Mesothelial cell of epicardium (in vitro differentiated cells): ENCODE measurements at places on chromosomes 1 and 21.

- H3K4me1 ChIP-seq, result peaks cover 22% of the 10 kb centered on the region
- H3K4me3 ChIP-seq, result no peak overlapping the region
- H3K36me3 ChIP-seq, result no peaks in the 10 kb centered on the region
- H3K27me3 ChIP-seq, result no peaks in the 10 kb centered on the region
These were observed 204.5 kb downstream of the TTLL7 start for GRCh38 chr1:83794384-83794783.

DNA sequence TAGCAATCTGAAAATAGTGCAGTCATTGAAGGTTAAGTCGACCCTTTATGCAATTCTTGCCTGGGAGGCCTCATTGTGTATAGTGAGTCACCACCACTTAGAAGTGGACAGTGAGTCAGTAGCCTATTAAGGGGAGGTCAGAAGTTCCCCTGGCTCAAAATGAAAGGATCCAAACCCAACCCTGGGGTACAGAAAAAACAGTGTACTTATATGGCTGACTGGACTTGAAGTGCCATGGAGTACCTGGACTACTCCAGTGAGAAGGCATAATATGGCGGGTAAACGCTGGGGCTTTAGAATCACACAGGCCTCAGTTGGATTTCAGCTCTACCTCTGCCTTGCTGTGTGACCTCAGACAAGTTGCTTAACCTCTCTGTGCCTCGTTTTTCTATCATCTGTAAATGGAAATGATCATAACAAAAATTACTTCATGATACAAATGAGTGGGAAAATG is 2.2 kb upstream of the BCL9 start:
- H3K4me1 ChIP-seq, result peaks cover 31% of the 10 kb centered on the region
- no peak for DNase-seq
- no peaks in the 10 kb centered on the region for H3K27me3 ChIP-seq
- no peaks in the 10 kb centered on the region for H3K36me3 ChIP-seq
- H3K4me3 ChIP-seq, result no peak overlapping the region
- H3K27ac ChIP-seq, result no peak overlapping the region

DNA sequence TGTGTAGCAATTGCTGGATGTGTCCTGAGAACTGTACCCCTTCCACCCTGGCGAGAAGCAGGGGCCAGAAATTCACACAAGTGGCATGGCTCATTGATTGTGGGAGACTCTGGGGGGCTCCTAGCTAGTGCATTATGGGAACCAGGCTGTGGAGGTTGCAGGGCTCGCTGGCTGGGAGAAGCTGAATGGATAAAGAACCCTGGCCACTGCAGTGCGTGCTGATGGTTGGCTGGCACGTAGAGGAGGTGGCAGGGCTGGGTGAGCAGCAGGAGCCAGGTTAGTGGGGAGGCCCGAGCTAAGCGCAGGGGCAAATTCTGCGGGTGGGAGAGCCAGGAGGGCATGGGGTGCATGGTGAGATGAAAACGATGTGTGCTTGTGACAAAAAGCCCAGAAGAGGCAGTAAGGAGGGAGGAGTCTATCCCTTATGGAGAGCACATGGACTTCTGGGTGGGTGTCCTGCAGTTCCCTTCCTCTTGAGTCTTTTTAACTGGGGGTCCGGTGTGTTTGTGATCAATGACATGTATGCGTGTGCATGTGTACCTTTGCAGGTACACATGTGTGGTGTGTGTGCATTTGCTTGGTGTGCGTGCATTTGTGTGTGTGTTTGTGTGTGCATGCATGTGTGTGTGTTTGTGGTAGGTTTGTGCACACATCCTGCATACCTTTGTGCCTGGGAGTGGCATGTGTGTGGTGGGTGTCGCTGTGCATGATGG is 3.6 kb downstream of the GUK1 start:
- no peak overlapping the region for H3K27ac ChIP-seq
- peaks cover 19% of the 10 kb centered on the region for H3K4me1 ChIP-seq
- no peak for DNase-seq
- H3K27me3 ChIP-seq, result no peaks in the 10 kb centered on the region

DNA sequence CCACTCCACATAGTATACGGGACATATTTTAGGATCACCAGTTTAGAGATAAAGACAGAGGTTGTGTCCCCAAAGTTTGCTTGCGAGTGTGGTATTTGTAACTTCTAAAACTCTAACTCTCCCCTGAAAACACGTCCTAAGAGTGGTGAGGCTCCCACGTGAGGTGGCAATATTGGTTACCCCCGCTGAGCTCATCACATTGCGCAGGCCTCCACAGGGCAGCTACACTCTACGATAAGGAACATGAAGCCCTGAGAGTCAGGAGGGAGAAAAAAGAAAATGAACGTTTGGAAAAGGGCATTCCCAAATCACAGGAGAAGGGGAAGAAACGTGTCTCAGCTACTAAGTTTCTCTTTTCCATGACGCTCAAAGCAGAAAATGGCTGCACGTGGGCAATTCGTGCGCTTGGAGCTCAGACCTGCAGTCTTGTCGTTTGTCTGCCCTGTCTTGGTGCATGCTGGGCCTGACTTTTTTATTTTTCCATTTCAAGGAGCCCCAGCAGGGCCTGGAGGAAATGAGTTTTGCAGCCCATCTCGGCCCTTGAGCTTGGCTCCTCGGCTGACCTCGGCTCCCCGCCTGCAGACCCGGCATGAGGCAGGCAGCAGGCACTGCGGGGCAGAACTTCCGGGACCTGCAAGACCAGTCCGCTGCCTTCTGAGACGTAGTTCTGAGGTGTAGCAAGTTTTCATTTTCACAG is 25.7 kb downstream of the ERG start:
- peaks cover 18% of the 10 kb centered on the region for H3K4me1 ChIP-seq
- H3K36me3 ChIP-seq, result no peaks in the 10 kb centered on the region
- no peak overlapping the region for H3K27ac ChIP-seq
- H3K27me3 ChIP-seq, result peaks cover 4% of the 10 kb centered on the region
- H3K4me3 ChIP-seq, result no peak overlapping the region

- H3K27ac ChIP-seq, result peak overlapping the region; percentile 82
- H3K27me3 ChIP-seq, result peaks cover 12% of the 10 kb centered on the region
- no peaks in the 10 kb centered on the region for H3K36me3 ChIP-seq
- H3K4me1 ChIP-seq, result peaks cover 27% of the 10 kb centered on the region
- H3K4me3 ChIP-seq, result peak overlapping the region; percentile 80
These were observed 1.1 kb upstream of the TTC39A start for GRCh38 chr1:51331206-51332100.

- peaks cover 5% of the 10 kb centered on the region for H3K36me3 ChIP-seq
- H3K27me3 ChIP-seq, result no peaks in the 10 kb centered on the region
- H3K4me3 ChIP-seq, result no peak overlapping the region
- peaks cover 88% of the 10 kb centered on the region for H3K4me1 ChIP-seq
- peak overlapping the region; percentile 85 for H3K27ac ChIP-seq
These were observed 150.7 kb downstream of the PBX1 start for GRCh38 chr1:164709541-164710278.

DNA sequence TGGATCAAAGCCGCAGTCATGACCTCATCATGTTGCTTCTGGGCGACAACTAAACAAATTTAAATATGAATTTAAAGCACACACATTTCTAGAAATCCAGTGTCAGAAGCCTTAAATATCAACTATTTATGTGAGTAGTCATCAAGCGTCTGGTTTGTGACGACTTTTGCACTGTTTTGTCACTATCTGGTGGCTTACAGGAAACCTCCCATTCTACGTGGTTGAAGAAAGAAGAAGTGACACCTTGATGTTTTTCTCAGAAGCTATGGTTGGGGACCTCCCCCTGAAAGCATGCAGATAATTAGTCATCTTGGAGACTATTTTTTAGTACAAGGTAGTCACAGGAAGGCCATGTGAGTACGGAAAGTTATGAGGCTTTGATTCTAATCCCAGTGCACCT is 58.5 kb downstream of the TENT5C start:
- H3K36me3 ChIP-seq, result no peaks in the 10 kb centered on the region
- H3K27ac ChIP-seq, result no peak overlapping the region
- H3K27me3 ChIP-seq, result no peaks in the 10 kb centered on the region
- no peak overlapping the region for H3K4me3 ChIP-seq

GRCh38 chr1:99705385-99705784 is 59.5 kb downstream of the PALMD start:
- H3K27me3 ChIP-seq, result no peaks in the 10 kb centered on the region
- peaks cover 25% of the 10 kb centered on the region for H3K36me3 ChIP-seq
- DNase-seq, result no peak
- H3K4me3 ChIP-seq, result no peak overlapping the region
- H3K27ac ChIP-seq, result no peak overlapping the region

GRCh38 chr1:153353226-153353947 is 4.3 kb upstream of the S100A9 start:
- no peak for DNase-seq
- no peak overlapping the region for H3K27ac ChIP-seq
- H3K4me3 ChIP-seq, result no peak overlapping the region
- H3K4me1 ChIP-seq, result no peaks in the 10 kb centered on the region
- peaks cover 30% of the 10 kb centered on the region for H3K27me3 ChIP-seq

DNA sequence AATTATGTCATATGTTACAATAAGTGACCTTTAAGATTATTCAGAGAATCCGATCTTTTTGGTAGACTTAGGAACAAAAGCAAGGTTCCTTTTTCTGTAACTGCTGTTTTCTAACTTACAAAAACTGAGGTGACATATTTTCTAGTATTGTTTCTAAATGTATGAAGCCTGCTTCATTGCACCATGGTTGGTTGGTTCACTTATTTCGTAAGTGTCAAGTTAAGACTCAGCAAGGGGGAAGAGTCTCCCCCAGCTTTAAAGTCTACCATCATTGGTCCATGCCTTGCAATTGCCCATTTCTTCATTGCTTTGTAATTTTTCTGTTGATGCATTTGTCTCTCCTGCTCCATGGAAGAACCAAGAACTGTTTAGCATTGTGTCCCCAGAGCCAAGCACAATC is 136.9 kb downstream of the DISC1 start:
- no peaks in the 10 kb centered on the region for H3K27me3 ChIP-seq
- H3K36me3 ChIP-seq, result no peaks in the 10 kb centered on the region
- DNase-seq, result no peak
- no peak overlapping the region for H3K4me3 ChIP-seq

DNA sequence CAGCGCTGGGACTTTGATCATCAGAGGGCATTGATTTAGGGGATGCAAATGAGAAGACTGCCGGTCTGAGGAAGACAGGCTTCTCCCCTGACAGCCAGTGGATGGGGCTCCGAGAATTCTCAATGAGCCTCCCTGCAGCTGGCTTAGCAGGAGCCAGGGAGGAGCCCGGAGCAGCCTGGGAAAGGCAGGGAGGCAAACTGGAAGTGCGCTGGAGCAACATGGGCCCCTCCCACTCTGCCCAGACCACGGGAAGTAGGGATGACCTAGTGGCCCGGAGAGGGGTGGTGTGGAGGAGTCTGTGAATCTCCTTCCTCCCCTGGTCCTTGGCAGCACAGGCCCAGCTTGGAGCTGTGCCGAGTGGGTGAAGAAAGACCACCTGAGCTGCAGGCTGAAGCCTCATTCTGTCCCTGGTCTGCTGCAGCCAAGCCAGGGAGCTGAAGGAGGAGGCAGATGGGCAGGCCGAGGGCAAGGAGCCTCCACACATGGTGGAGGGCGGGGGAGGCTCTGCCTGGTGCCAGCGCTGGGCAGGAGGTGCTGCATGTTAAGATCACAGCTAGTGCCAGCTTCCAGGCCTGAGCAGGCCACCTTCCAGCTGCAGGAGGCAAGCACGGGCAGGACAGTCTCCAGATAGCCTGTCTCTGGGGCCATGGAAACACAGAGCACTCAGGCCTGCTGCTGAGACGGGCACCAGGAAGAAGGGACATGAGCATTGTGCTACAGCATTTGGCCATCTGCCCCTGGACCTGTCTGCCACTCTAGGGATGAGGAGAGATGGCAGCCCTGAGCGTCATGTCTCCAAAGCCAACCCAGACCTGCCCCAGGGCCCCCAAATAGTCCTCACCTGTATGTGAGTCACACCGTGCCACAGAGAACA is 12.2 kb upstream of the CLSTN1 start:
- no peaks in the 10 kb centered on the region for H3K36me3 ChIP-seq
- H3K27me3 ChIP-seq, result no peaks in the 10 kb centered on the region
- H3K4me3 ChIP-seq, result no peak overlapping the region
- H3K4me1 ChIP-seq, result peaks cover 8% of the 10 kb centered on the region
- DNase-seq, result no peak
